Cerebellum (tissue), 4 donors: ENCODE measurements at places on chromosomes 13 and 19. TPM values are rescaled to one million over a fixed set of nuclear protein-coding genes. Genes with fewer than 3 reads are reported as not detected.
A peak's percentile ranks its signal among the peaks of the same experiment; 100 is the strongest.

- DNase-seq = no peak
Observed at GRCh38 chr19:5231857-5232678, 108.5 kb downstream of the PTPRS start.

DNA sequence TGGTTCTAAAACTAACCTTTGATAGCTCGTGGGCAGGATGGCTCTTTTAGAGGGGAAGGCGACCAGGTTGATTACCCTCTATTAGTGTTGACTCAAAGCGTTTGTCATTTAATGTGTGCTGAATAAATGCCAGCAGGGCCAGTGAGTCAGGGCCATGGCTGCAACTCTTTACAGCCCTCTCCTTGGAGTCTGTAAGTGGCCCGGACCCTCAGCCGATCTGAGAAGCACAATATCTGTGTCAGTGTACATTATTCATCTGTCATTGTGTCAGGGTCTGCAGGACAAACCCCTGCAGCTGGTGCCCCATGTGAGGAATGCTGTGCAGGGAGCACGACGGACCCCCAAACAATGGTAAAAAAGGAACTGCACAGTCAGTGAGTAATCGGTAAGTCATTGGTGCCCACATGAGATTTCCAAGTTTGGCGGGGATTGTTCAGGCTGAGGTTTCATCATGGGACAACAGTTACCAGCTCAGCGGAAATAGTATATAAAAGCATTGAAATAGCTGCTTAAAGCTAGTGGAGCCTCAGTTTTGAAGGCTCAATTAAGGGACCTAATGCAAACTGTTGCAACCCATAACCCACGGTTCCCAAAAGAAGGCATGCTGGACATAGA is 139.1 kb downstream of the ZNF675 start:
- no peak for DNase-seq

- DNase-seq = no peak
Observed at GRCh38 chr13:50626101-50626547, 217.4 kb downstream of the DLEU7 start.

DNA sequence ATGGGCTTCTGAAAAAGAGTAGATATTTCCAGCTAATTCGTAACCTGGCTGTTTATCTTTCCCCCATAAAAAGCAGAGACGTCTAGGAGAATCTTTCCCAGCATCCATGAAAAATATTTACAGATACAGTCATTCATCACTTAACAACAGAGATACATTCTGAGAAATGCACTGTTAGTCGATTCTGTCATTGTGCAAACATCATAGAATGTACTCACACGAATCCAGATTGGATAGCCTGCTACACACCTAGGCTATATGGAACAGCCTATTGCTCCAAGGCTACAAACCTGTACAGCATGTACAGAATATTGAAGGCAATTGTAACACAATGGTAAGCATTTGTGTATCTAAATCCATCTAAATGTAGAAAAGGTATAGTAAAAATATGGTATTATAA is 530.2 kb upstream of the NBEA start:
- DNase-seq = no peak

- no peak for DNase-seq
Observed at GRCh38 chr19:45166723-45167252, 6.0 kb upstream of the NKPD1 start.

- peak; percentile 47 for DNase-seq
Observed at GRCh38 chr13:110109910-110110309, 197.0 kb downstream of the COL4A1 start.

GRCh38 chr19:21587117-21587461 is 81.7 kb downstream of the ZNF429 start:
- peak; percentile 19 for DNase-seq

- DNase-seq = no peak
Observed at GRCh38 chr13:109720758-109721184, 65.6 kb downstream of the IRS2 start.

GRCh38 chr19:6475321-6476108 is 6.1 kb downstream of the DENND1C start:
- no peak for DNase-seq

DNA sequence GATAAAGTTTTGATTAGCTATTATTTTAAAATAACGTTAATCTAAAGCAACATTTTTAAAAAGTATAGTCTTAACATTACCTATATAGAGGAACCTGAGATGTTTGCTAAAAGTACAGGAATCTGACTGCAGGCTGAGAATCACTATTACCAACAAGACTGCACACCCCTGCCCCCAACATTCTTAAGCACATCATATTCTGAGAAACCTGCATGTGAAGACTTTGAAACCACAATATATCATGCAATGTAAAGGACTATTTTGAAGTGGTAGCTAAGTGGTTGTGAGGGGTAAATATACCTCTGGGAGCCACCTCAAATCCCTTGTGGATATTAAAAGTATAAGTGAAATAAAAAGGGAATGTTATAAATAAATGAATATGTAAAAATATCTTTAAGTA is 119.0 kb upstream of the KLF12 start:
- DNase-seq = no peak

- DNase-seq = peak; percentile 39
Observed at GRCh38 chr13:21625366-21625765, 21.4 kb upstream of the MICU2 start.

DNA sequence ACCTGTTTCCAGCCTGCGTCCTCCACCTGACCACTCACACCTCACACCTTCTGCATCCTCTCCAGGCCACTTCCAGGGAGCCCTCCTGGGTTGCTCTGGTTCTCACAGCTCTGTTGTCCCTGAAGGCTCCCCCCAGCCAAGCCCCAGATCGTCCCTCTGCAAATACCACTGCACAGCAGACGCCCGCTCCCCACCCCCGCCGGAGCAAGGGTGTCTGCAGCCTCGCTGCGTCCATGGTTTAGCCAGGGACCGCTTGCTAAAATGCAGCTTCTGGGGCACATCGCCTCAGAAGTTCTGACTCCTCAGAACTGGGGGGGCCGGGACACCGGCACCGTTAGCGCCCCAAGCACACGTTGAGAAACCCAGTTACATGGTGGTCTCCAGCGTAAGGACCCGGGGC is 983 bp downstream of the LINGO3 start:
- no peak for DNase-seq

DNA sequence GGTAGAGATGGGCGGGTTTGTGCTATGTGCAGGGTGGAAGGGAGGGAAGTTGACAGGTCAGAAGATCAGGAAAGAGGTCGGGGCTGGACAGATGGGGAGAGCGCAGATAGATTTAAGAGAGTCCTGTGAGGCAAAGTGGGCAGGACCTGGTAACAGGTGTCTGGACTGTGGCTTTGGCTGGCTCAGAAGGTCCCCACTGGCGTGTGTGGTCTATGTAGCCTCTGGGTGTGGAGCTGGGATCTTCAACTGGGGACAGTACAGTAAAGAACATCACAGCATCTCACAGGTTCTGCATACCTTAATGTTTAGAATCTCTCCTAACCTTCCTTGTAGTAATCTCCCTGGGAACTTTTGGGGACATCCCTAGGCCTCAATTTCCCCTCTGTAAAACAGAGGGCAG is 17.7 kb downstream of the CKM start:
- DNase-seq = no peak

The LHFPL6 gene
- total RNA-seq = 28.3 TPM

The SPATA13 gene
- total RNA-seq = 32.1 TPM

The BCL3 gene
- total RNA-seq = 1.2 TPM

The SIGLEC8 gene
- total RNA-seq = 0.82 TPM

The THSD1 gene
- total RNA-seq = 8.3 TPM
